Activated CD4-positive, CD25-positive, alpha-beta regulatory T cell (primary cell): ENCODE measurements at places on chromosomes 12 and 14.

- no peak for DNase-seq
Measured at GRCh38 chr14:24674204-24674970, 40.4 kb upstream of the GZMB start.

GRCh38 chr14:58557242-58557641, 80.5 kb upstream of the DACT1 start:
- no peak for DNase-seq

GRCh38 chr12:120260607-120261006, 4.9 kb downstream of the PXN start:
- DNase-seq, result no peak

DNA sequence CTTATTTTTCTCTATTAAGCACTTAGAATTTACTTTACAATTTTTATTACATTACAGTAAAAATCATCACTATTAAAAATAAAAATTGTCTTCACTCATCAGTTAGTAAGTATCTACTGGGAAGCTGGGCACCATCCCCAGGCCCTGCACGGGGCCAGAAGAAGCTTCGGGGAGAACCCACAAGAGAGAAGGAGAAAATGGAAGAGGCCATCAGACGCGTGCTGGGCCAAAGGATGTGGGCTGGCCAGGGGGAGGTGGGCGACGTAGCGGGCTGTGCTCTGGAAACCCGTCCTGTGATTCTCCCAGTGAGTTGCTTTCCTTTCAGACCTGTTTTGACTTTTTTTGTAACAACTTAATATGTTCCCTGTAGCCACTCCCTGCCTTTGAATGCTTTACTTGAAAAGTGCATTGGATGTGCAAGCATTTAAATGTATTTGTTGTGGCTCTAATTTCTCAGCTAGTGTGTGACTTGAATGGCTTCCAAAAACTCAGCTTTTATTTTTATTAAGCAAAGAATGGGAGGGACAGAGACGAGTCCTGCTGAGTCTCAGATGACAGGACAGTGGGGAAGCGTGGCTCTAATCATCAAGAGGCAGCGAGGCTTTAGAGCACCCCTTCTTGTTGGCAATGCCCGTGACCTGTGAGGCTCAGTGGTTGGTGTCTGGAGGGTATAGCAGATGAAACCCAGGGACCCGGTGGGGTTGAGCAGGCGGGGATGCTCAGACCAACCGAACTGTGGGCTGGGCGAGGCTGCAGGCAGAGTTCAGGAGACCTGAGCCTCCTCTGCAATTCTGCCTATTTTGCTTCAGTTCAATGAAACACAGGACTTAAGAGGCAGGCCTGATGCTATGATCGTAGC, 38.8 kb downstream of the SYNE3 start:
- no peak for DNase-seq
